Lower lobe of right lung (tissue), 2 donors: ENCODE measurements at places on chromosomes 5 and 9.
A peak's percentile ranks its signal among the peaks of the same experiment; 100 is the strongest.

DNA sequence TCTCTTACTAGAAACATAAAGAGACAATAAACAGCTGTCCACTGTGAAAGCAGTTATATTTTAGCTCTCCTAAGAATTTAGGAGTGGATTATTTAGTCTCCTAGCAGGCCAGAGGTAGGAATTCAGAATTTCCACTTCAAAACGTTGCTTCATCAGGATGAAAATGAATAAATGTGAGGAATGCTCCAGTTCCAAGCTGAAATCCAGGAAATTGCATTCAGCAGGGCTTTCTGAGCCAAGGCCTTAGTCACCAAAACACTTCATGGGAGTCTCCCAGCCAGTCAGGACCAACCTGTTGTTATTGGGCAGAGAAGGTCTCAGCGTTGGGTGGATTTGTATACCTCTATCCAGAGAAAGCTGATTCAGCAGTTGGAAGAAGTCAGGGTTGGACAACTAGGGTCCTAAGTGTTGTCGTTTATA lies 1040.3 kb downstream of the TLE1 start:
- DNase-seq = no peak

DNA sequence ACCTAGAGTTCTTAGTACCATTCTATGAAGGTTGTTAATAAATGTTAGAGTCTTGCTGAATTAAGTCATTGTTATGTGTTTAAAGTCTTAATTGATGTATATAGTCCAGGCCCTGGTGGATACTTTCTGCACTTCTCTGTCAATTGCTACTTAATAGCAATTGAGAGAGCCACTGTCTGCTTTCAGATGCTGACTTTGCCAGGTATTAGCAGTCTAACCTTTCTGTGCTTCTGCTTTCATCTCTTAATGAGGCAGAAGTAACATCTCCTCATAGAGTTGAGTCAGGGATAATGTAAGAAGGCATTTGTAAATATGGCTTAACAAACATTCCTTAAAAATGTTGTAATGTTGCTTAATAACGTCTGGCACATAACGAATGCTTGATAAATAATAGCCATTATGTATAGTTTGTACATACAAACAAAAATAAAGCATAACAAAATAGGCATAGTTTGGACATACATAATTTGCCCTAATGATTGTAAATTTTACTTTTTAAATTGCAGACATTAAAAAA lies 28.3 kb downstream of the RASGRF2 start:
- no peak for DNase-seq

GRCh38 chr9:110820381-110820780 lies 151.8 kb downstream of the MUSK start:
- no peak for DNase-seq

- DNase-seq = no peak
Measured at GRCh38 chr5:11973469-11973868, 69.2 kb upstream of the CTNND2 start.

DNA sequence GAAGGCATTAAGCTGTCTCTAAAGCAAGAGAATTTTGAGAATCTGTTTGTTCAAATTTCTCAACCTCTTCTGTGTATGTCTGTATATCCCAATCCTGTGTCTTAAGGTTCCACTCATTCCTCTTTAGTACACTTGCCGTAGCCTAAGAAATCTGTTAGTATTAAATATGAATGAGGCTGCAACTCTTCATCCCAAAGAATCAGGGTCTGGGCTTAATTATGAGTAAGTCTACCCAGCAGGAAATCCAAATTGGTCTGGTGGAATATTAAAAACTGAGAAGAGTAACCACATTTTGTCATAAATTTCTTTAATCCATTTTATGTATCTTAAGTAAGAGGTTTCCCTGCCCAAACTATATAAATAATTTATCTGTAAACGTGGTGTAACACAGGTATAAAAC lies 1171.2 kb downstream of the CDH12 start:
- DNase-seq = no peak

- DNase-seq = no peak
Measured at GRCh38 chr9:128340691-128341434, 536 bp downstream of the SLC27A4 start.

- no peak for DNase-seq
Measured at GRCh38 chr5:53323511-53323910, 156.9 kb upstream of the FST start.

- no peak for DNase-seq
Measured at GRCh38 chr9:21077781-21078180, at the start of gene IFNB1. TSS of gene IFNB1 (minus strand) at chr9:21077942. CDS start at chr9:21077869, 73 bp downstream.

DNA sequence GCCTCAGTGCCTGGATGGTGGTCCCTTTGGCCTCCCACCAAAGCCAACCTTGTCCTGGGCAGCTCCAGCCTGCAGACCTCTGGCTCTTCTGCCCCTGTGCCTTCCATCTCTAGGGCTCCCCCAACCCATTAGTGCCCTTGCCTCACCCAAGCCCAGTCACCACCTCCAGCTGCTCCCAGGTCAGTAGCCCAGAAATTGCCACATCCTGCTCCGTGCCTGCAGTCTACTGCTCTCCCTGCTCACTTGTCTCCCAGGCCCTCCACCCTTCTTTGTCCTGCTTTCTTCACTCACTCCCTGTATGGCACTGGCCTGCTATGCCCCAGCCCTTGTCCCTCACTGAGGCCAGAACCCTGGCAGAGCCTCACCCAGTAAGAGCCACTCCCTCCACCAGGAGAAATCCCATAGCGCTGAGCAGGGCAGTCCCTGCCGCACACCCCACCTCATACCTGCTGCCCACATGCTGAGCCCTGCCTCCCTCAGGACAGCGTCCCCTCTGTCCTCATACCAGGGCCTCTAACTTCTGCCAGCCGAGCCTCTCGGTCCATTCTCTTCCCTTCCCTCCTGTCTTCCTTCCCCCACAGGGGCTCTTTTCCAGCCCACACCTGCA lies 44.4 kb downstream of the JADE2 start:
- no peak for DNase-seq

GRCh38 chr5:67338421-67338820 lies 141.8 kb upstream of the CD180 start:
- no peak for DNase-seq

- no peak for DNase-seq
Measured at GRCh38 chr5:37436146-37436934, 57.2 kb downstream of the WDR70 start.

DNA sequence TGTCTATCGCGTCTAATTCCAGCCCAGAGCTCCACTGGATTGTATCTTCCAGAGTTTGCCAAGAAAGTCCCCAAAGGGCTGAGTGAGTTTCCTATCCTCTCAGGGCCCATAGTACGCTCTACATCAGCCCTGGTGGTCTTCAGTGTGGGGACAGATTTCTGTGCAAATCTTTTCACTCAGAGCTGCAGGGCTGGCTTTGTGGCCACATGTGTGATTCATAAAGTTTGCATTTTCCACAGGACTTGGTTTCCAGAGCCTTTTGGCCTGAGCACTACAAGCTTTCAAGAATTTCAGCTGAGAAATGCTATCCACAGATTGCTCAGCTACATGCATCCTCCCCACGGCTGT lies 76.7 kb upstream of the CXCL14 start:
- no peak for DNase-seq

GRCh38 chr5:143826951-143827444 lies 15.0 kb downstream of the HMHB1 start:
- DNase-seq = no peak

DNA sequence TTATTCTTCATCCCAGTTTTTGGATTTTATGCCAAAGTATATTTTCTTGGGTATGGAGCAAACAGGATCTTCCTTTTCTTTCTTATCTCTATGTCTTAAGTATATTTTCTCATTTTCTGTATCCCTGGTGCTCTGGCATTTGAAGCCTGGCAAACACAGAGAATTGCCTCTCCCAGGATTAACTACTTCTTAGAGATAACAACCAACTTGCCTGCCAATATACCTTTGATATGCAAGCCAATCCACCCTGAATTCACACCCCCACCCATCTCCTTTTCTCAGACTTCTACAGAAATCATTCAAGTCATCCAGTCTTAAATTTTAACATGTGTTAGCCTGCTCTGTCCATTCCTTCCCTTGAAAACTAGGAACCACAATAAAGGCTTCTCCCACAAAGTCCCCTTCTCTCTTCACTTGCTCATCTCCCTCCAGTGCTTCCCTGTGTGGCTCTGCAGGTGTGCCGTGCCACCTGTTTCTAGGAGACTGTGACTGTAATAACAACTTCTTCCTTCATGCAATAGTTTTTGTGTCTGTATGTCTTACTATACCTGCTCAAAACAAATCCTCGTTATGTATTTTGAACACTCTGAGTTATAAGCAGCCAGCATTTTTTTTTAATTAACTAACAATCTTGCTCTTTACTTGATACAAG lies 649.7 kb upstream of the RIOK2 start:
- DNase-seq = no peak

- DNase-seq = no peak
Measured at GRCh38 chr5:86038566-86038965, 579.2 kb upstream of the COX7C start.

- no peak for DNase-seq
Measured at GRCh38 chr5:59506285-59506877, 387.1 kb downstream of the PDE4D start.

- DNase-seq = no peak
Measured at GRCh38 chr9:6893350-6894131, 135.8 kb downstream of the KDM4C start.

- DNase-seq = no peak
Measured at GRCh38 chr9:113131689-113132151, 19.1 kb upstream of the SLC31A2 start.

- no peak for DNase-seq
Measured at GRCh38 chr5:87411973-87412629, 629 bp downstream of the CCNH start.

DNA sequence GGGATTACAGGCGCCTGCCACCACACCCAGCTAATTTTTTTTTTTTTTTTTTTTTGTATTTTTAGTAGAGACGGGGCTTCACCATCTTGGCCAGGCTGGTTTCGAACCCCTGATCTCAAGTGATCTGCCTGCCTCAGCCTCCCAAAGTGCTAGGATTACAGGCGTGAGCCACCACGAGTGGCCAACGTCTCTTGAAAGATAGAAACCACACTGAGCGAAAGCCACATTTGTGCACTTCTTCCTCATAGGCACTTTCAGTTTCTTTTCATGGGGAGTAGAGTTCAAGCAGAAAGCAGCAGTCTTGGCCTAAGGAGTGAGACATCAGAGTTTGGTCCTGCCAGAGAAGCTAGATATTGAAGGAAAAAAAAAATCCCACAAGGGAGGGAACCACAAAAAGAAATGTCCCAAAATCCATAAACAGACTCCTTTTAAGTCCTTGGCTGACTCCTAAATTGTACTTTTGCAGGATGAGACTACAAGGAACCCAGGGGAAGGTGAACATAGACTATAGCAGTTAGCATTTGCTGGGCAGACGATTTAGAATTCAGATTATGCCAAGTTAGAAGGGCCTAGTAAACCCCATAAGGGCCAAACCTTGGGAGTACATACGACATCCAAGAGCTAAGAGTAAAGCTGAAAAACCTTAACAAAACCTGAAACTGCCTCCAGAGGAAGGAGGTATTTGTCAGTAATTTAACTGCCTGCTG lies 43.9 kb upstream of the GLIPR2 start:
- DNase-seq = no peak

- no peak for DNase-seq
Measured at GRCh38 chr5:97657239-97657638, 474.2 kb upstream of the RIOK2 start.

DNA sequence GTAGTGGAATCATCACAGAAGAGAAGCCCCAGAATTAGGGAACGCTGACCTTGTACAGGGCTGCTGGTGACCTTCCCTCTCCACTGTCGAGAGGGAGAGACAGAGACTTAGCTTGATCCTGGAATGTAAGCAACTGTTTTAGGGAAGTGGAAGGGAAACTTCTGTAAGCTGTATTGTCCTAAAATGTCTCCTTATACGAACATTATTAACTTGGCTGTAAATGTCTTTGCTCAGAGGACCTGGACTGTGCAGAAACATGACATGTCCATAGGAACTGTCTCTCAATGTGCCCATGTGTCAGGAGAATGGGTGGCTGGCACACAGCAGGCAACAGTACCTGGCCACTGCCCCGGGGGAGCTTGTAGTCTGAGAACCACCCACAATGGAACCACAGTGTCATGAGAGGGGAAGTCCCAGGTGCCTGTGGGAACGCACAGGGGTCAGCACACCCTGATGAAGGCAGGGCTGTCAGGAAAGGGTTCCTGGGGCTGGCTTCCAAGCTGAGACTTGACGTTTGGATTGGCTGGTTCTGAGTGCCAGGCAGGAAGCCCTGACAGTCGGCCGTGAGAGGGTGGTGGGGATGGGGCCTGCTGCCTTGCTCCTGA lies 34.0 kb downstream of the DAP start:
- no peak for DNase-seq

DNA sequence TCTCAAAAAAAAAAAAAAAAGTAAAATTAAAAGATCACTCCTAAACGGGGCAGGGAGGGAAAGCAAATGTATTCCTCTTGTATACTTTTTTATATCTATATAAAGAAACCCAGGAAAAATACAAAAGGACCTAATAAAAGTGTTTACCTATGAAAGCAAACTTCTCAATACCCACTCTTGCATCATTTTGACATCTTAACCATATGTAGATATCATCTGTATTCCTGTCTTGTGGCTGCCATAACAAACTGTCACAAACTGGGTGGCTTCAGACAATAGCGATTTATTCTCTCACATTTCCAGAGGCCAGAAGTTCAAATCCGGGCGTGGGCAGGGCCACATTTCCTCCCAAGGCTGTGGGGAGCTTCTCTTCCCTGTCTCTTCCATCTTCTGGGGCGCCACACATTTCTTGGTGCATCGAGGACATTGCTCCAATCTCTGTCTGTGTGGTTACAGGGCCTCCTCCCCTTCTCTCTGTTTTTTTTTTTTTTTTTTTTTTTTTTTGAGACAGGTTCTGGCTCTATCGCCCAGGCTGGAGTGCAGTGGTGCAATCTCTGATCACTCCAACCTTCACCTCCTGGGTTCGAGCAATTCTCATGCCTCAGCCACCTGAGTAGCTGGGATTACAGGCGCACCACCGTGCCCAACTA lies 58.4 kb upstream of the IL17B start:
- no peak for DNase-seq

GRCh38 chr5:146243247-146243646 lies 39.8 kb downstream of the RBM27 start:
- DNase-seq = no peak

- DNase-seq = peak; percentile 84
Measured at GRCh38 chr9:12776513-12777055, 1.8 kb downstream of the LURAP1L start.

DNA sequence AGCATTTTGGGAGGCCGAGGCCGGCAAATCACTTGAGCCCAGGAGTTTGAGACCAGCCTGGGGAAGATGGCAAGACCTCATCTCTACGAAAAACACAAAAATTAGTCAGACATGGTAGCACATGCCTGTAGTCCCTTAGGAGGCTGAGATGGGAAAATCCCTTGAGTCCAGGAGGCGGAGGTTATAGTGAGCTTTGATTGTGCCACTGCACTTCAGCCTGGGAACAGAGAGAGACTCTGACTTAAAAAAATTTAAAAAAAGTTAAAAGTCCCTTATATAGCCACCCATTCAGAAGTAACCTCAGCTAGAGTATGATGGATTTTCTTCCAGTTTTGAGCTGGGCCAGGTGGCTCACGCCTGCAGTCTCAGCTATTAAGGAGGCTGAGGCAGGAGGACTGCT lies 72.4 kb downstream of the UGCG start:
- no peak for DNase-seq
